ENCODE measurements at places on chromosomes 11 and 22.

- no peak for DNase-seq
These were observed 99.5 kb downstream of the ZNF280B start for GRCh38 chr22:22408731-22409696.

GRCh38 chr22:37121887-37122591 is 12.5 kb upstream of the TMPRSS6 start:
- peak; percentile 78 for DNase-seq

DNA sequence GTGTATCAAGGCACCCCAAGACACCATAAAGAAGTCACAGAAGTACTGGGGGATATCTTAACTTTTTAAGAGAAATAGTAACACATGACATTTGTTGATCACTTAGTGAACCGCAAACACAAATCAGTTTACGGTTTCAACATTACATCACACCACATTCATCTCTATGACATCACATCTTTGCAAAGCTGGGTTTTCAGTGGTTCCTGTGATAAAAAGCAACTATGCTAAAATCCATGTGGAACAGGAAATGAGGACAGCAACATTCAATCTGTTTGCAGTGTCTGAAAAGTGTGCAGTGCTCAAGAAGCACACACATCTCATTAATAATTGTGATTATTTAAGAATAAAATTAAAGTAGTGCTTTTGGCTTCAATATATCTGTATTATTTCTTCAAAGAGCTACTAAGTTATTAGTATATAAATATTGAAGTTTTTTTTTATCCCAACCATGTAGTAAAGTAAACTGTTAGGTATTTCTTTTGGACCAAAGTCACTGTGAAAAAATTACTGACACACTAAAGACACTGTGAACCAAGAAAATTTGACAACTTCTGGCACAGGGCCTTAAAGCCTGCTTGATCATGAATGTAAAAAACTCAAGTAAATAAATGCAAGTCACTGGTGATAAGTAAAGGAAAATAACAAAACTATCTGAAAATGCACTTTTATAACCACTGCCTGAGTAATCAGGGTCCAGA is 156.0 kb upstream of the SOX6 start:
- no peak for DNase-seq

DNA sequence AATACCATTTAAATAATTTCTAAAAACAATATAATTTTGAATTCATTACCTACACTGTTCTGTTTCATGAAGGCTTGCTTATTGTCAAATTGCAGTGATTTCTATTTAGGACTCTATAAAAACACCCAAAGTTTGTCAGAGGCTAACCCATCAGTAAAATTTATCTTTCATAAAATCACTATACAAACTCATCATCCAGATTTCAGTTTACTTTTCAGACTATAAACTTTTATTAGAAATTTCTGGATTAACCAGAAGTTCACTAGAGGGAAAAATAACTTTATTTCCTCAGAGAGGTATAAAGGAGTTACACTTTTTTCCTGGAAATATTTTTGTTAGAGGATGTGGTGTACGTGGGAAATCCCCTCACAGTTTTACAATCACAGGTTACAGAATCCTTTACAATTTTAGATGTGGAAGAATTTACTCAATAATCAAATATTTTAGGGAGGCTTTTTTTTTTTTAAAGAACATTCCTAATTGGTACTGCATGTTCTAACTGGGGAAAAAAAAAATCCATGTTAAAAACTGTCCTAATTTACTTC is 176.7 kb downstream of the SWAP70 start:
- no peak for DNase-seq

GRCh38 chr11:80827781-80828180 is 1387.0 kb upstream of the TENM4 start:
- DNase-seq: no peak

DNA sequence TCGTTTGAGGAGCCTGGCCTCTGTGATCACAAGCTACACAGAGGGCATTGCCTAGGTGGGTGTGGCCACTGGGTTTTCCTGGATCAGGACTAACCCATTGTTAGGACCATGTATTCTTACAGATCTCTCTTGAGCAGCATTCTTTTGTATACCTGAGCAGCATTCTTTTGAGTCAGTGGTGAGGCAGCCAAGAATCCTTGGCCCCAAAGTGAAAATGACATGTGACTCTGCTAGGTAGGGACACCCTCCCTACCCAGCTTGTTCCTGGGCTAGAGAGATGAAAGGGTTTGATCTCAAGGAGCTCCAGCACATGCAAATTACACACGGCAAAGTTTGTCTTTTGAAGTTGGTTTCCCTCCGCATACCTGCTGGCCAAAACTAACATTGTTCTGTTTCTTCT is 55.0 kb upstream of the HORMAD2 start:
- no peak for DNase-seq

DNA sequence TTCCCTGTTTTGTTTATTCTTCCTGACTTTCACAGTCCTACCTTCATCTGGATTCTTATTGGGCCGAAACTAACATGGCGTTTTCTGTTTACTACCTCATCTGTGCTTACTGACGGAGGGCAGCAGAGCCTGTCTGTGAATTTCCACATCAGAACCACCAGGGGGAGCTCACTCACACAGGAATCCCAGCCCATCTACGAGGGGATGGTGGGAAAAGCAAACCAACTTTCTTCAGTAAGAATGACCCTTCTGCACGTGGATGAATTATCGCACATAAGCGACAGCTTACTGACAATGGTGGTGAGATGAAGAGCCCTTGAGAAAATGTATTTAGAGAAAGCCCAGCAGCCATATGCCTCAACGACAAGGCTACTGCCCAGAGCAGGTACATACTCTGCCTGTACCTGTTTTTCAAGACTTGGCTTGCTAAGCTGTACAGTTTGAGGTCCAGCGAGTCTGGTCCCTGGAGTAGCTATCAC is 42.5 kb downstream of the LARGE2 start:
- peak; percentile 16 for DNase-seq

DNA sequence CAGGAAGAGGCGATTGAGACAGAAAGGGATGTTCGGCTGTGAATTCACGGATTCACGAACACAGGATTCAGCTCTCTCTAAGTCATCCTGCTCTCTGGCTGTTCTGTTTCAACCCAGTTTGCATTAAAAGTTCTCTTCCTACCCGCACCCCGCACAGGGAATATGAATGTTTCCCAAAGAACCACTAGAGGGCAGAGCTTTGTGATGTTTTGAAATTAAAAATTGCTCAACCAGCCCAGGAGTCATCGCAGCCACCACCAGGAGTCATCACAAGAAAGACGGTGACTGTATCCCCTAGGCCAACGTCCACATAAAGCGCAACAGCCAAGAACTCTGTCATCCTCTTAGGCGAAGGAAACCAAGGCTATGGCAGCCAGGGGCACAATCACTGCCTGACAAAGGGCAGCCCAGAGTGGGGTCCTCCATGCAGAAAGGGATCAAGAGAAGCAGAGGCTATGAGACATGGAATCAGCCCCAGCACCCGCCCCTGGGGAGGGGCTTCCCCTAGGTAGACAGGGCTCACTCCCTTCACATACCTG is 122.4 kb downstream of the WT1 start:
- no peak for DNase-seq

GRCh38 chr11:64353715-64354506 is 5.1 kb upstream of the RPS6KA4 start:
- DNase-seq: no peak

DNA sequence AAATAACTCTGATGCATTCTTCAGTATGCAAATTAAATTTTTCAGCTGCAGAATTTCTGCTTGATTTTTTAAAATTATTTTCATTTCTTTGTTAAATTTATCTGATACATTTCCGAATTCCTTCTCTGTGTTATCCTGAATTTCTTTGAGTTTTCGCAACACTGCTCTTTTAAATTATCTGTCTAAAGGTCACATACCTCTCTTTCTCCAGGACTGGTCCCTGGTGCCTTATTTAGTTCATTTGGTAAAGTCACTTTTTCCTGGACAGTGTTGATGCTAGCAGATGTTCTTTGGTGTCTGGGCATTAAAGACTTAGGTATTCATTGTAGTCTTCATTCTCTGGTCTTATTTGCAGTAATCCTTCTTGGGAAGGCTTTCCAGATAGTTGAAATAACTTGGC is 577.4 kb upstream of the LUZP2 start:
- DNase-seq: no peak

GRCh38 chr11:83639995-83640758 is 354.0 kb upstream of the CCDC90B start:
- no peak for DNase-seq

DNA sequence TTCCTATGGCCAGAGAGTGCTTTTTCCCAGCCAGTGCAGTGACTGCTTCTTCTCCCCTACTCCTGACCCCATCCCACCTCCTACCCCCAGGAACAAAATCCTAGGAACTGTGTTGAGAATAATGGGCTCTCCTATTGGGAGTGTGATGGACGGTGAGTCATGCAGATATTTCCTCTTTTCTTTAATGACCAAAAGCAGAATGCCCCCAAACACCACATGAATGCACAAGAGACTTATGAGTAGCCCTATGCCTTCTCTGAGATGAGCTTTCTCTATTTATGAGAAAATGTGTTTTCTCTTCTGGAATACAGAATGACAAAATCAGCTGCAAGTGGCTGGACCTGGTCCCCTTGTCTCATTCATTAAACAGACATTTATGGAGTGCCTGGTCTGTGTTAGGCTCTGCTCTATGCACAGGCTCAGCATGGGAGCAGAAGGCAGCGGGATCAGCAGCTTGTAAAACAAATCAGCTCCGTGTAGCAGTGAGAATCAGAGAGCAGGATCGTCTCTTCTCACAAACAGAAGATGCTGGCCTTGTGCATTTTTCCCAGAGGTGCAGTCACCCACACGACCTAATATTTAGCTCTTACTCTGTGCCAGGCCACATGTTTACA is 47.5 kb upstream of the GALNT18 start:
- DNase-seq: no peak

- DNase-seq: no peak
These were observed 39.1 kb upstream of the LIPT2 start for GRCh38 chr11:74532501-74533246.

DNA sequence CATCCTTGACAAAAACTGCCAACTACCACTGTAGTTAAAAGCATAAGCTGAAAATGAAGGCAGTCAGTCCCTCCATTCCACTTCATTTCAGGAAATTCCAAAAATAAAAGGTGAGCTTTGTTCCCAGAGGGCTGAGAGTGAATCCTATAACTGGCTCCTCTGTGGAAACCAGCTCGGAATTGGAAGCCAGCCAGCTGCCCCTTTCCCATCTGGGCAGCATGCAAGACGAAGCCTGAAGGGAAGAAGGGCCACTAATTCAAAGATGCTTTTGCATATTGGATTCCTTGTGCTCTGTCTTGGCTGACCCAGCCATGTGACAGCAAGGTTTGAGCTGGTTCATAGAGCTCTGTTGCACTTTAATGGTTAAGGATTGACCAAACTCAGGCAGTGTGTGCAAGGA is 83.4 kb downstream of the ALX4 start:
- no peak for DNase-seq

GRCh38 chr11:64007629-64008282 is 21.5 kb downstream of the OTUB1 start:
- no peak for DNase-seq

- DNase-seq: peak; percentile 39
These were observed 9.8 kb upstream of the FAM111B start for GRCh38 chr11:59097113-59097708.

- no peak for DNase-seq
These were observed 22.4 kb downstream of the DUSP8 start for GRCh38 chr11:1549338-1550330.

DNA sequence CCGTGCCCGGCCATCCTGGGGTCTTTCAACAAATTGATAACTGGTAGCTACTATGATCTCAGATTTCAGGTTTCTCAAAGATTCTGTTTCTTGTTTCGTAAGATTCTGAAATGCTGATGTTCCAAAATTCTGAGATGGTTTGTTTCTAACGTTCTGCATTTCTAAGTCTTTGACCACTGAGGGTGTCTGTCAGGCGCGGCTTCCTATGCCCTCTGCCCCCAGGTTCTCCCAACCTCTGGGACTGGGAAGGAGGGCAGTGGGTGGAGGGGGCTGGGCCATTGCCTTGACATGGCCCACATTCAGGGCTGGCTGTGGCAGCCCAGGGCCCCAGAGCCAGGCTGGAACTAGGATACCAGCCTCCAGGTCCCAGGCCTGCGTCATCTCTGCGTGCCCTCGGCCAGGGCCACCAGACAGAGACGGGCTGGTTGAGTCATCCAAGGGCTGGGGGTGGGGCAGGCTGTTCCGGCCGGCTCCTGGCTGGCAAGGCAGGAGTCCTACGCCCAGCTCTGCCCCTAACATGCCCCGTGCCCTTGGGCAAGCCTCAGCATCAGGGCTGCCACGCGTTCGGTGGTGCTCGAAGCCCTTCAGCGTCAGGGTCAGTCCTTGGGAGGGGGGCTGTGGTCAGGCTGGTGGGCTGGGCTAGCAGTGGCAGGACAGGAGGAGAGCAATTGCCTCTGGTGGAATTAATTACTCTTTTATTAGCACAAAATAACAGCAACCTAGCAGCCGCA is 5.2 kb downstream of the TMEM134 start:
- no peak for DNase-seq

- no peak for DNase-seq
These were observed 28.2 kb upstream of the SLC22A12 start for GRCh38 chr11:64562723-64563351.

DNA sequence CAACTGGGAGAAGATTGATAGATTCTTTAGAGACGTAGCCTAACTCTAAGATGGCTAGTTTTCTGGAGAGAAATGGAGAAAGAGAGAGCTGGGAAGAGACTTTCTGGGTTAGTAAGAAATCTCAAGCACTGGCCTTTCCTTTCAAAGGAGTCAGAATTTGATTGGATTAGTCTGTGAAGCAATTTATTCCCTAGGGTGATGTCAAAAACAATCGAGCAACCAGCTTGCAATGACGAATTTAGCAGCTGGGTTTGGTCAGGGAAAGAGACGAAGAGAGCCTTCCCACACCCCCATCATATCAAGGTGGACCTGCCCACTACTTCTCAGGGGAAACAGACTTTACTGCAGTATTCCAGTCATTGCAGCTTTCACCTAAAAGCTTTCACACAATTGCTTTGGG is 10.8 kb downstream of the KRTAP5-6 start:
- no peak for DNase-seq

GRCh38 chr11:69040051-69040450 is 8.7 kb upstream of the TPCN2 start:
- no peak for DNase-seq

GRCh38 chr11:69563946-69564775 is 76.8 kb upstream of the CCND1 start:
- no peak for DNase-seq

DNA sequence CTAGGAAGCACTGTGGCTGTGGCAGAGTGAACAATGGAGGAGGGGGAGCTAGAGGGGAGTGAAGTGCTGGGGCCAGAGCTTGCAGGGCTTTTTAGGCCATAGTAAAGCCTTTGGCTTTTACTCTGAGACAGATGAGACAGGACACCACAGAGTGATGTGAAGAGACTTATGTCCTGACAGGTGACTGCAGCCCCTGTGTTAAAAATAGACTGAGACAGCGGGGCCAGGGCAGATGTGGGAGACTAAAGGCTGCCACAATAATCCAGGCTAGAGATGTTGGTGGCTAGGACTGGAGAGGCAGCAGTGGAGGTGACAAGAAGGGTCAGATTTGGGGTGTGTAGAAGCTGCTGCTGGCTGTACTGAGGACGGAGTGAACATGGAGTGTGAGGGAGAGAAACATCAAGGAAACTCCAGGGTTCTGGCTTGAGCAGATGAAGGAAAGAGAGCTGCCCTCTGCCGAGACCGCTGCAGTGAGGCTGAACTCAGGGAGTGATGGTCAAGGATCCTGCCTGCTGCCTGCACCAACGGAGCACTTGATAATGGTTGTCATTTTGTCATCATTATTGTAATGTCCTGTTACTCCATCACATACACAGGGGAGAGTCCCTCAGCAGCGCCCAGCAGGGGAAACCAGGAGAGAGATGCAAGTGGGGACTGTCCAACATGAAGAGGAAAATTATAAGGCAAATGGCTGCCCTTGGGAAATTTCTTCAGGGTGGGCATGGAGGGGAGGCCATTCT is 27.4 kb downstream of the SLC43A1 start:
- no peak for DNase-seq

GRCh38 chr11:107331728-107332127 is 125.9 kb downstream of the CWF19L2 start:
- no peak for DNase-seq

Measured in stimulated activated CD8-positive, alpha-beta memory T cell treated with anti-CD3 and anti-CD28 coated beads, Interleukin-7, amount 100 ng/mL, for 1 hour (primary cell).